Sciatic nerve (tissue), 2 donors: ENCODE measurements at places on chromosomes 2 and 18. TPM values are rescaled to one million over a fixed set of nuclear protein-coding genes. Genes with fewer than 3 reads are reported as not detected.

DNA sequence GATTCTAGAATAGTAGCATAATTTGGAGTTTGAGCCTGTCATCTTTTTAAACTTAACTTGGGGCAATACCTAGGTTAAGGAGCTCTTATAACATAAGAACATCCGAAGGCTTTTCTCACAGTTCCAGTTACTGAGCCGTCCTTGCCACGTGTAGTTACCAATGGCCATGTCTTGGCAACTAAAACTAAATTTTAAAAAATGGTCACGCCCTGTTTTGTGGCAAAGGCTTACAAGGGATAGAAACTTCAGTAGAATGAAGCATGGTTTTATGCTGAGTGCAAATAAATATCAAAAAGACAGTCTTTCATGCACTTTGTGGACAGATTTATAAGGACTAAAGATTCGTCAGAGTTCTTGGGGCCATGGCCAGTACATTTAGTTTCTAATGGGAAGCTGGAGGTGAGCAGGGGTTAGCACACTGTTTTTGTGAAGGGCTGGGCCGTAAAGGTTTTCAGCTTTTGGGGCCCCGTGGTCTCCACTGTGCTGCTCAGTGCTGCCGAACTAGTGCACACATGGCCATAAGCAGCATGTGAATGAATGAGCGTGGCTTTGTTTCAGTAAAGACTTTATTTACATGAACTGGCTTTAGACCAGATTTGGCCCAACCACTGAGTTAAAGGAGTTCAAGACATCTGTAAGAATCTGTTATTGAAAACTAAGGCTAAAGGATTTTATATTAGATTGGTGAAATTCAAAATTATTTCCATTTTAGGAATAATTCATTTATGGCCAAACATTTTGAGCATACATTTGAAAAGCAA is 41.1 kb downstream of the GRHL1 start:
- no peak for DNase-seq

The ADAM23 gene
- 9.4 TPM for total RNA-seq

The MC4R gene
- not detected for total RNA-seq

GRCh38 chr2:13110825-13111224 is 394.1 kb downstream of the TRIB2 start:
- DNase-seq: no peak

The AGXT gene
- total RNA-seq: not detected
